NCI-H2029 treated with DMSO at 0.1 percent for 48 hours (cell line): ENCODE measurements at places on chromosomes 13 and 19.
A peak's percentile ranks its signal among the peaks of the same experiment; 100 is the strongest.

DNA sequence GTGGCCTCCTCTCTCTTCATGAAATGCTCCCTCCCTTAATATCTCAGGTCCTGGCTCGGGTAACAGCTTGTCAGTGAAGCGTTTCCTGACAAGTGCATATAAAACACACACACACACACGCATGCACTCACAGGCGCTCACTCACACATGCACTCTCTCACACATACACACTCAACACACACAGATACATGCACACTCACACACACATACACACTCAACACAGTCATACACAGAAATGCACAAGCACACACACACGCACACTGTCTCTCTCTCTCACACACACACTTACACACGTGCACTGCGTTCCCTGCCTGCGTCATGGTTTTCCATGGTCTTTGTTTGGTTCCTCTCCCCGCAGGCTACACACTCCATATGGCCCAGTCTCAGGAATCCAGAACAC is 344.1 kb downstream of the UQCRFS1 start:
- peak; percentile 69 for DNase-seq

DNA sequence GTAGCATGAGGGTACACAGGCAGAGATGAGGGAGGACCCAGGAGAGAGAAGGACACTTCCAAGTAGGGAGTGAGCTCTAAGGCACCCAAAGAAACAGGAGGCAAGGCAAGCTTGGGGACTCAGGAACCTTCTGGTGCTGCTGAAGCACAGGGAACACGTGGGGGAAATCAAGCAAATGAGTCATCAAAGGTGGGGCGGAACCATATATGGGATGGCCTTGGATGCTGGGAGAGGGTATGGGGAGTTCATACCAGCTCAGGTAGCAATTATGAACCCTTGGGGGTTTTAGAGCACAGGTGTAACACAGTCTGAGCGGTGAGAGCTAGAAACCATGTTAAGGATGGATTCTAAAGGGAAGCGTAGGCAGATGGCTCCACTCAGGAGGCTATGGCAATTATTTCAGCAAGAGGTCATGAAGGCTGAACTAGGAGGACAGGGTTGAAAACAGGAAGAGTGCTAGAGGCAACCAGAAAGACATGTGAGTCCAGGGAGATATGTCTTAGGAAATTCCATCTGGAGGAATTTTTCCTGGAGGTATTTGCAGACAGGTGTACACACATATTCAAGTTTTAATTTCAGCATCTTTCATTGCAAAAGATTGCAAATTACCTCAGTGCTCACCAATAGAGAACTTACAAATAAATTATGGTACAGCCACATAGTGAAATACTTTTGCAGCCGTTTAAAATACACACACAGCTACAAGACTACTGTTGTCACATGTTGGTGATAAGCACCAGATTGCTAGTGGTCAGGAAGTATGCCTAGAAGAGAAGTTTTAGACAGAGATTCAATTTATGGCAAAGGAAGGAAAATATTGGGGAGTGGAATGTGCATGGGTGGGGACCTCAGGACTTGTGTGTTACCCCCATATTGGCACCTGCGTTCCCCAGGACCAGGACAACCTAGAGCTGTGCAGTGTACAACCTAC is 77.0 kb downstream of the STARD13 start:
- no peak for DNase-seq

GRCh38 chr19:14361824-14362223 is 19.4 kb upstream of the ADGRE5 start:
- DNase-seq: no peak

- DNase-seq: peak; percentile 26
Observed at GRCh38 chr19:639253-640160, at the start of gene FGF22. Gene FGF22 (plus strand): TSS chr19:639879. CDS start chr19:639926, 47 bp downstream.

DNA sequence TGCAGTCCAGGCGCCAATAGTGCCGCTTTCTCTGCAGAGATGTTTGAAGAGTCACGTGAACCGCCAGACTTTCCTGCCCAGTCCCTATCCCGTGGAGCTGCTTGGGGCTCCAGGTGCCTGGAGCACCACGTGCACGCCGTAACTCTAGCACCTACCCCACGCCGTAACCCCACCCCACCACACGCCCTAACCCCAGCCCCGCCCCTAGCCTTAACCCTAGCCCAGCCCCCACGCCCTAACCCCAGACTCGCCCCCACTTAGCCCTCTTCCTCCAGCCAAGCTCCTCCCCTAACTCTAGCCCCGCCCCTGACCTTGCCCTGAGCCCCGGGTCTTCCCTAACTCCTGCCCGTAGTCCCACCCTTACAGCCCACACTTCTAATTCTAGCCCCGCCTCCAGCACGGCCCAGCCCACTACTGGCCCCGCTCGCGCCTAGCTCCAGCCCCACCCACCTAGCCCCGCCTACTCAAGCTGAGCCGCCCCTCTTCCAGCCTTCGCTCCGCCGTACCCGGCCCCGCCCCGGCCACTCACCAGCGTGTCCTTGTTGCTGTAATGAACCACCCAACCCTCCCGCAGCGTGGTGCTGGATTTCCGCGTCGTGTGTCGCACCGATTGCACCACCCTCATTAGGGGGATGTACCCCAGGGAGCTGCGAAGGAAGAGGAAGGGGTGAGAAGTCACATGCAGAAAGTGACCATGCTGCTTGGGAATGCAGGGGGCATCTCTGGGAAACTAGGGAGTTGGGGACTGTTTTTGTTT is 19.5 kb downstream of the PRKD2 start:
- DNase-seq: peak; percentile 90

DNA sequence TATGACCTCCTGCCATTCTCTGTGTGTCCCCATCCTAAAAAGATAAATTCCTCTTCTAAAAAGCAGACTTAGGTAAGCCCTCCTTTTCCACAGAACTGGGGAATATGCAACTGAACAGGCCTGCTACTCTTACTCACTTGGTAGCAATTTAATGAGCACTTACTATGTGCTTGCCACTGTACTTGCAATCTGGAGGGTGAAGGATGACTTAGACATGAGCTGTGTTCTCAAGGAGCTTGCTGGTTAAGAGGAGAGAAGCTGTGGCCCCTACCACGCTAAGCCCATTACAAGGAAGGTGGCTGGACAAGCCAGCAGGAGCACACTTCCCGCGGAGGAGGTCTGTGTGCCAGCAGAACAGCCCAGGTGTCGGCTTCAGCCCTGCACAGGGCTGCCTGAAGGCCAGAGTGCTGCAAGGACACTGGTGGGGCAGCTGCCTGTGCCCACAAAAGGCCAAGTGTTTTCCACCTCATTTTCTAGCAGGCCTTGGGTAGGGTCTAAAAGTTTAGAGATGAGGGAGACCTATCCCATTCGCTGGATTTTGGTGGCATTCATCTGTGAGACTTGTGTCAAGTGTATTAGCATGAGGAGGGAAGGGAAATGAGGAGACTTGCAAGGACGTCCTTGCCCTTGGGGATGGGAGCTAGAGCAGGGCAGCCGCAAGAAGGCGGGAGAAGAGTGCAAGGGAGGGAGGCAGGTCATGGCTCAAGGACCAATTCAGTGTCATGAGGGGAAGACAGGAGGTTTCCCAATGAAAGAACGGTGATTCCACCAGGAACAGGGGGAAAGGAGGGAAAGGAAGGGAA is 52.0 kb downstream of the COL4A1 start:
- DNase-seq: no peak

DNA sequence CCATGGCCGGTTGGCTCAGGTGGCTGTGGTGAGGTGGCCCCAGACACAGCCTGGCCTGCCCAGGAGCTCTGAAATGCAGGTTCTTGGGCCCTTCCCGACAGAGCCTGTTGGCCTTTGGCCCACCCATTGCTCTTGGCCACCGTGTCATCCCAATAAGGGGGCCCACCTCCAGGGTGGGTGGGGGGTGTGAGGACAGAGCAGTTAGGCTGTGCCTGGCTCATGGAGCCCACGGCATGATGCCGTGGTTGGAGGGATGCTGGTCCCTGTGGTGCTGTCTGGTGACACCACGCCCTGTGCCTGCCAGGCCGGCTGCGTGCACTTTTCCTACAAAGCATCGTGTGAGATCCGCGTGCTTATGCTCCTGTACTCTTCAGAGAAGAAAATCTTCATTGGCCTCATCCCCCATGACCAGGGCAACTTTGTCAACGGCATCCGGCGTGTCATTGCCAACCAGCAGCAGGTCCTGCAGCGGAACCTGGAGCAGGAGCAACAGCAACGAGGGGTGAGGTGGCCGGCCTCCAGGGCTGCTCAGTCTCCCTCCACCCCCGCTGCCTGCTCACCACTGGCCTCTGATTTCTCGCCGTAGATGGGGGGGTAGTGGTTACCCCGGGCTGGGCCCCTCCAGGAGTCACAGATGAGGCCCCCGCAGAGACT is 7.6 kb downstream of the PNKP start:
- no peak for DNase-seq

GRCh38 chr19:17135001-17135853 is 59.6 kb downstream of the MYO9B start:
- DNase-seq: no peak

DNA sequence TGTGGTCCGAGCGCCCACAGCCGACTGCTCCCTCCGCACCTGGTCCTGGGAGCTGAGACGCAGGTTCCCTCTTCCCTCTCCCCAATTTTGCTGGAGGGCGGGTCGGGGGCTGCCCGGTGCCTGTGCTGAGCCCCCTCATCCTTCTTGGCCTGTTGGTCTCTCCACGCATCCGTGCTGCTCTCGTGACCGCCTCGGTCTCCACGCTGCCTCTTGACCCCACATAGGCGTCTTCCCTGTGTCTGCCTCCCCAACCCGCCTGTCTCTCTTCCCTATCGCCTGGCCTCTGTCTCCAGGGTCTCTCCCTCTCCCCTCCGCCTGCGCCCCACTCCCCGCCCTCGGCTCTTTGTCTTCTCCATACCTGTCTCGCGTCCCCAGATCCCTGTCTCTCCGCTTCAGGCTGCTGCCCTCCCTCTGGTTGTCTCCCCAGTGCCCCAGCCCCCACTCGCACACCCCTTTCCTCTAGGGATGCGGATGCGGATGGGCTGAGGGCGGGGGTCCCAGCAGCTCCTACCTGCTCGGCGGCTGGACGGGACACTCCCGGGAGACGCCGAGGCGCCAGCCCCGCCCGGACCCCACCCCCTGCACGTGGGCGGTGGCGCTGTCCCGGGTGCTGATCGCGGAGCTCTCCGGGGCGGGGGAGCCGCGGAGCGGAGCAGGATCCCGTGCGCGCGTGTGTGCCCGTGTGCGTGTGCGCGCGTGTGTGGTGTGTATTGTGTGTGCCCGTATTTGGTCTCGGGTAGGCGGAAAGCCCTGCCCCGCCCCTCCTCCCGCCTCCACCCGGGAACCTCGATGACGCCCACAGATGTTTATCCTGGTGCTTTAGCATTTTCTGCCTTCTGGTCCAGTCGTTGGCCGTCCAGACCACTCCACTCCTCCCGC is at the start of gene SYT5:
Gene SYT5, minus strand, starts transcription at position 684 of the 879 bp plus-strand sequence. CDS start 1,248 bp downstream, outside the sequence.
- DNase-seq: no peak

DNA sequence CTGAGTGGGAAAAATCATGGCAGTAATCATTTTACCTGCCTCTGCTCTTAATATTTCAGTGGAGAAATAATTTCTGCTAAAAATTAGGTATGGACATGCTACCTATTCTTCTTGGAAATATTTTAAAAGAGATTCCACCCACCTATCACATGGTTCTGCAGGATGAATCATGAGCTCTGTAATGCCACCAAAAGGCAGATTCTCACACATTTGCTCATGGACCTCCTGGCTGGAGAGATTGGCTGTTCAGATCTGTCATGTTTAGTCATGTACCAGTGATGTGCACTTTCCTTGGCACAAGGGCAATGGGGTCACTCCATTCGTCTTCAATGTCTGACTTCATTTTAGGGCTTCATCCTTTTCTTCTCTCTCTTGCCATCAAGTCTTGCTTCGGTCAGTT is 101.8 kb upstream of the MBNL2 start:
- DNase-seq: no peak

GRCh38 chr13:73157031-73157430 is 98.2 kb downstream of the KLF5 start:
- no peak for DNase-seq

- DNase-seq: no peak
Observed at GRCh38 chr13:110004814-110005213, 218.4 kb upstream of the IRS2 start.
